Brain (organoid and tissue), 16 donors: ENCODE measurements at places on chromosomes 5 and 9.

- no peak for DNase-seq
Measured at GRCh38 chr9:38682713-38683112, 37.2 kb downstream of the FAM240B start.

DNA sequence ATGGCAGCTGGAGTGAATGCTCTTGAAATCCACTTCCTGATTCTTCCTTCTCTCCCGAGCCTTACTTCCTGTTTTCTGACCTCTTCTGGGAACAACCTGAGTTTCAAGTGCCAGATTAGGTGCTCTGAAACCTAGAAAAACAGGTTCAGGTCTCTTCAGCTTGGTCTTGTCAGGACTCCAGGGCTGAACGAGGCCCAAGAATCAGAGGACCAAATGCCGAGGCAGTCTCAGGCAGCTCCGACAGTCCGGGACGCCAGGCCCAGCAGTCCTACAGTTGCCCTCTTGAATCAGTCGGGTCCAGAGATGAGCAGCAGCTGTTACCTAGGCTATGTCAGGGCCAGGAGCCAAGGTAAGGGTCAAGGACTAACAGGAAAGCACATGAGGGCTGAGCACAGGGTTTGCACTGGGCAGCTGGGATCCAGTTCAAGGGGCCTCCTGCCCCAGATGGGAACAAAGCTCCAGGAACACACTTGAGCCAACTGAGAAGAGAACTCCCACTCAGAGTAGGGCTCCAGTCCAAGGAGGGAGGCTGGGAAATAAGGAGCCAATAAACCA lies 38.3 kb upstream of the ADRA1B start:
- DNase-seq: peak; percentile 33

DNA sequence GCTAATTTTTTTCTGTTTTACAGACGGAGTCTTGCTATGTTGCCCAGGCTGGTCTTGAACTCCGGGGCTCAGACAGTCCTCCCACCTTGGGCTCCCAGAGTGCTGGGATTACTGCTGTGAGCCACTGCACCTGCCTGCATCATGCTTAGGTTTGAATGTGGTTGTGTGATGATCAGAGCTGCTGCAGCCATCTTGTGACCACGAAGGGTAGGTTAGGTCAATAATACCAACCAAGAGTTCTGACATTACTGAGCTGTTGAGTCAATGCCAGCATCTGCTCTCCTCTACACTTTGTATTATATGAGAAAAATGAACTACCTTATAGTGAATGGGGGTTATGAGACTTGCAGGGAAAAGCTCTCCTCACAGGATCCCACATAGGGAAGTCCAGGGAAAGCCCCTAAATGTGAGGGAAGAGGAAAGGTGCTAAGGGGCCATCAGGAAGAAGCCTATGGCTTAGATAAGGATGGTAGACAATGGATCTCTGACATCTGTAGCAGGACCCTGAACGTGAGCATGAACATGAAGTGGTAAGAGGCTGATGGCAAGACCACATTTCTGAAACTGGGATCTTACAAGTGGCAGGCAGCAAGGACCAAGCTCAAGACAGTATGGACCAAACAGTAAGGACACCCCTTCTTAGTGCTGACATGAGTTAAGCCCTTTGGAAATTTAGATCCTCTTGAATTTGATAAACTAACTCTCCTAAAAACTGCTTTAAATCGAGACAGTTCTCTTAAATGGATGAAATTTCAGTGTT lies 75.7 kb upstream of the ZNF169 start:
- no peak for DNase-seq

DNA sequence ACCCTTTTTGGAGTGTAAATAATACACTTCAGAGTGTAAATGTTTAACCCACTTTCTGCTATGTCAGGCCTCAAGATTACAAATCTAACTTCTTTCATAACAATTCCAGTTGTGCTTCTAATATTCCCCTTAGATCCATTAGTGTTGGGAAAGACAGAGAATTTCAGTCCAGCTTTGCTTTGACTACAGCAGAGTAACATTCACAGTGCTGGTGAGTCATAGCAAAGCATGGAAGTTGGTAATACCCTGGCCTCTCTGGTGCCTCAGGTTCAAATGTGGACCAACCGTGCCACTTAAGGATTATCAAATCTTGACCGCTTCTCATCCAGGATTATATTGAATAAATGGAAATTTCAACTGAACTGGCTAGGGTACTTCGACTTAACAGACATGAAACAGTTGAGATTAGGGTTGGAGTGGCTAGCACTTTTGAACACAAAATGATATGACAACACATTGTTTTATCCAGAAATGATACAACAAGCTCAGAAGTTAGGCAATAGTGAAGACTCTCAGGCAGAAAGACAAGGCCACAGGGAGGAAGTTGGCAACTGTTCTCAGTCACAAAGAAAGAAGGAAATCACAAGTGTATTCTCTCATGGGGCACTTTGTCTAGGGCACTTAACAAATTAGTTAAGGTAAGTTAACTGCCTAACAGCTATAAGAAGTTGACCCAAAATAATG lies 24.4 kb upstream of the RASA1 start:
- DNase-seq: no peak

DNA sequence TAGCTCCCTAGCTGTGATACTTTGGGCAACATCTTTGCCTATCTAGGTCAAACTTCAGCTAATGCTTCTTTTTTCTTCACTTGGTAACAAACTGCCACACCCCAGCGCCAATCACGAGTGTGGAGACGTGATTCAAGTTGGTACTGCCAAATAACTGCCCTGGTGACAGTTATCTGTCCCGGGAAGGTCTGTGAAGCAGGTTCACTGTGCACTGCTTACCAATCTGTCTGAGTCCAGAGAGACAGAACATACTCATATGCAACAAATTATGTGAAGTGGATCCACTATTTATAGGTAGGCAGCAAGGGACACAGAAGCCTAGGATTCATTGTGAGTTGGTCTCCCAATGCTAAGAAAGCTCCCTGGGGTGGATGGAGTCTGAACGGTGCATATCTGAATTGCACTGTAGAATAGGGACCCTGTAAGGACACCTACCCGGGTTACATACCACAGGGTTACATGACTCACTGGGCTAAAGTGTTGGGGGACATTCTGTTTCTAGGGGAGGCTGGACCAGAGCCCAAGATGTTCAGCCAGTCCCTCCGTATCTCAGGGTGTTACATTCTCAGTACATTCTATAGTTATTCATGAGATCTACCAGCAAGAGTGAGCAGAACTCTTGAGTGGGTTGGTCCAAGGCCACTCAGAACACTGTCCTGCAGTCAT lies 95.4 kb upstream of the STC2 start:
- no peak for DNase-seq

DNA sequence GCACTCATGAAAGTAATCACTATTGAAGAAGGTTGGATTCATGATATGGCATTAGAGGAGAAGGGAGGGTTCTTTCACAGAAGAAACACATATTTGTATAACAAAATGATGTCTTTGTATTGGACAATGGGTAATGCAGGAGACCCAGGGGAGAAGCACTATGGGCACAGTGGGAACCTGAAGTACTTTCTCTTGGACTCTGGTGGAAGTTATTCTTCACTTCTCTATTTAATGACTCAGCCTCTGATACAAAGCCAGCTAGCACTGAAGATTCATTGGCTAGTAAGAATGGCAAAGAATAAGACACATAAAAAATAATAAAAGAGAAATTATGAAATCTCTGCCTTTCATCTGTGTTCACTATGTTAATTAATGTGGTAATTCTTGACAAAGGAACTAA lies 149.9 kb upstream of the PRR16 start:
- DNase-seq: no peak

DNA sequence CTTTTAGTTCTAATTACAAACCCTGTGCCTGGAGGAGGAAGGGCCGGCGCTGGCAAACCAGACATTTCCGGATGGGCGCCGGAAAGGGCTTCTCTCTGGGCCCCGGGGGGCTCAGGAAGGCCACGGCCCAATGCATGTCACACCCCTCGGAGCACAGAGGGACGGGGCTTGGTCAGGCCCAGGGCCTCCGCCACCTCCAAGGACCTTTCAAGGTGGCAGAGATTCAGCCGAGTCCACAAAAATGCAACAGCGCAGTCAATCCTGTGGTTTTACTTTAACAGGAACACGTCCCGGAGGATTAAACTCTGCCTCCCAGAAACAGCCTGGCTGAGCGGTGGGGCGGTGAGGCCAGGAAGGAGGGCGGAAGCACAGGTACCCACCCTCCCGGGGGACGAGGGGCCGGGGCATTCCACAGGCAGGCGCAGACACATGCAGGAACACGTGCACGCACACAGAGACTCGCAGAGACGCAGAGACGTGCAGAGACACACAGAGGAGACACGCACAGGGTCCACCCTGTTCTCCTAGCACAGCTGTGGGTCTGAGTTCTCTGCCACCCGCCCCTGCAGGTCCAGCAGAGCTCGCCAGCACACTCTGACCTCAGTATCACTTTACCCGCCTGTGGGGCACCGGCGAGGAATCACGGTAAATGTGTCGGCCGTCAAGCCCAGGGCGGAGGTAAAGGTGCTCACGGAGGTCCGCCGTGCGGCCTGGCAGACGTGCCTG lies 23.0 kb downstream of the SLC9A3 start:
- DNase-seq: no peak

- DNase-seq: no peak
Measured at GRCh38 chr9:5532306-5532705, 22.0 kb downstream of the PDCD1LG2 start.

DNA sequence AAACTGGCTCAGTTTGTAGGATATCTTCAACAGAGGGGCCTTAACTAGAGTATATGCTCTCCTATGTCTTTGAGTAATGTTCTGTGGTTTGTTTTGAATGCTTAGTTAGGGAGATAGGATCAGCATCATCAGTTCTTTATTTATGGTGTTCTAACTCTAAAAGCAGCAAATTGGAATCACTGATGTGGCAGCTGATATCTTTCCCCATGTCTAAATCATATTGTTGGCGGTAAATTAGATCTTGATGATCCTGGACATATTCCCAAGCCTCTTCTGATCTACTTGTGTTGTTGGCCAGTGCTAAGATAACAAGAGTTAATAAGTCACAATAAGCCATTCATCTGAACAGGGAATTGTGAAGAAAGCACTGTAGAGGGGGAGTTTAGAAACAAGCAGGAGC lies 332.4 kb upstream of the DAB2 start:
- DNase-seq: no peak

DNA sequence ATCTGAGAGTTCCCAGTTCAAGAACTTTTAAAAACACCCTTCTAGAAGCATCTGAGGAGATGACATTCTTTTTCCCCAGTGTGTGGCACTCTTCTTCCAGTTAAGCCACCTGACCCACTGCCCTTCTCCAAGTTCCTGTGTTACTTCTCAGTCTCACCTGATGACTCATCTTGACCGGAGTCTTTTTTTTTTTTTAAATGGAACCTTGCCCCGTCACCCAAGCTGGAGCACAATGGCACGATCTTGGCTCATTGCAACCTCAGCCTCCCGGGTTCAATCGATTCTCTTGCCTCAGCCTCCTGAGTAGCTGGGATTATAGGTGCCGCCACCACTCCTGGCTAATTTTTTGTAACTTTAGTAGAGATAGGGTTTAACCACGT lies 224.1 kb upstream of the DAB2 start:
- no peak for DNase-seq

GRCh38 chr5:82208371-82208770 lies 69.8 kb downstream of the RPS23 start:
- DNase-seq: no peak

GRCh38 chr9:71984403-71984802 lies 73.0 kb downstream of the C9orf85 start:
- no peak for DNase-seq

GRCh38 chr9:118829334-118829733 lies 539.9 kb downstream of the BRINP1 start:
- peak; percentile 47 for DNase-seq

GRCh38 chr9:128286440-128286839 lies 10.4 kb downstream of the SWI5 start:
- DNase-seq: peak; percentile 64

GRCh38 chr5:66322786-66323528 lies 178.9 kb downstream of the SREK1 start:
- DNase-seq: peak; percentile 86

GRCh38 chr5:106093134-106093533 lies 1577.6 kb downstream of the EFNA5 start:
- no peak for DNase-seq

DNA sequence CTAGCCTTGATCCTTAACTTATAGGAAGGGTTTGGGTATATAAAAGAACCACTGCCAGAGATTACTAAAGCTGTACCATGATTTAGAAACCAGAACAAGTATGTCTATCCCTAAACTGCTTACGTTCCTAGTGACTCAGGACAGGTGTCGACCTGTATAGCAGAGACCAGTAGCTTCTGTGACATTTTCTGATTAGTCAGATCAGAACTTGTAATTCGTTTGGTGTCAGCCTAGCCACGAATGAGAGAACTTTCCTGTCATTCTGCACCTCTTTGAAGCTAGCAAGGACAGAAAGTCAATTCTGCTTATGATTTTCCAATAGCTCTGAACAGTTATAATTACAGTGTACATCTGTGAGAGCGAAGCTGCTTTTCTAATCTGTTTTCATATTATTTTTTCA lies 39.5 kb downstream of the PRKACG start:
- no peak for DNase-seq

DNA sequence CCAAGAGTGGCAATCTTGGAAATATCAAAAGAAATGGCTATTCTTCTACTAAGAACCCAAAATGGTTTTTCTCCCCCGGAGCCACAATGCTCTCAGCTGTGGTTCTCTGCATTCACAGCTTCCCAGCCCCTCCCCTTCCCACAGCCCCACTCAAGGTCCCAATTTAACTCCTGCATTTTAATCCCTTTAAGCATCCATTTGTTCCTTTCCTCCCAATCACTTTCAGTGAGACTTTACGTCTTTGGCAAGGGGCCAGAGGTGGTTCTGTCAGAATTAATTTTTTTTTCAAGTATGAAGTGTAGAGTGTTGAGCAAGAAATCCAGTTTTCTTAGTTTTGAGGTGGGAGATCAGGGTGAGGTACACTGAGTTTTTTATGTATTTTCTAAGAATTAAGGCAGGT lies 256.9 kb downstream of the GLIS3 start:
- DNase-seq: no peak

- no peak for DNase-seq
Measured at GRCh38 chr5:8333485-8333884, 464.5 kb downstream of the MTRR start.

GRCh38 chr5:71586052-71586940 lies 844 bp upstream of the MCCC2 start:
- DNase-seq: peak; percentile 14

GRCh38 chr5:172559004-172559932 lies 81.8 kb upstream of the NEURL1B start:
- peak; percentile 26 for DNase-seq

DNA sequence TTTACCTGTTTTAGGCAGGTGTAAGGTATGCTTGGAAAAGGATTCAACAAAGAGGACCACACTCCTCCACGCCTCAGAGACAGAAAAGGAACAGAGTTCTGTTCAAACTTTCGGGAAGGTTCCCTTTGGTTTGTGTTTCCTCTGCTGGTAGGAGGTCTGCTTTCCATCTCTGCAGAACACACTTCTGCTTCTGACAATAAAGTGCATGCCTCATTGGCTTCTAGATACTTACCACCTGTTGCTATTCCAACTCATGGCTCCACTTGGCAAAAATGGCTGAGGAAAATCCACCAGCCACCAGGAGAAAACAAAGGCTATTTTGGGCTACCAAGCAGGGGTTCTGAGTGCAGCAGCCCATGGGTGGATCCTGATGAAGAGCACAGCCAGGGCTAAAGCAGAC lies 112.7 kb downstream of the NRG2 start:
- no peak for DNase-seq

GRCh38 chr5:74579215-74579614 lies 61.3 kb downstream of the ENC1 start:
- DNase-seq: no peak

GRCh38 chr5:164433106-164433870 lies 927.9 kb downstream of the MAT2B start:
- DNase-seq: no peak
